ENCODE measurements at places on chromosomes 4 and X.

- no peak for DNase-seq
Measured at GRCh38 chr4:158356301-158356700, 146.0 kb downstream of the TMEM144 start.

DNA sequence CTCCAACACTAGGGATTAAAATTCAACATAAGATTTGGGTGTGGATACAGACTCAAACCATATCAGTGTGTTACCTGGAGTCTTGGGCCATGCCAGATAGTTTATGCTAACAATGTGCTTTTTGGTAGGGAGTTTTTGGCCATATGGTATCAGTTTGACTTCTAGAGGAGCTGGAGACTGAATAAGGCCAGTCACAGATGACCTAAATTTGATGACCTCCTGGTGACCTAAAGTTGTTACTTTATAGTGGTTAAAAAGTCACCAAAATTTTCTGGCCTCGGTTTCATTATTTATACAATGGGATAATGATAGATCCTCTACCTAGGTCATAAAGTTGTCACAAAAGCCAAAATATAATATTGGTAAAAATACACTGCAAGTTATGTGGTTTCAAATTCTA is 877.1 kb downstream of the RAPGEF2 start:
- no peak for DNase-seq

GRCh38 chrX:72621625-72622485 is 49.2 kb upstream of the HDAC8 start:
- no peak for DNase-seq

GRCh38 chr4:8770518-8771257 is 101.0 kb downstream of the HMX1 start:
- no peak for DNase-seq

DNA sequence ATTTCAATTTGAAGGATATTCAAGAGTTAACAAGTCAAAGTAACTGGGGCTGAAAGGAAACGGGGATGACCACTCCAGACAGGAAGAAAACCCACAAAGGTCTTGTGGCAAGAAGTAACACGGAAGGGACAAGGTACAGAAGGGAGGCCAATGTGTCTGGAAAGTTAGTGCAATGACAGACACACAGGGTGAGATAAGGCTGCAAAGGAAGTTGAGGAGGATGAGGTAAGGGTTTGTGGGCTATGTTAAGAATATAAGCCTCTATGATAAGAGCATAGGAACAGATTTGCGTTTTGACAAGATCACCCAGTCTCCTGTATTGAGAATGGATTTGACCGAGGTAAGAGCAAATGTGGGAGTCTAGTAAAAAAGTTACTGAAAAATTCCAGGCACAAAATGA is 21.9 kb upstream of the EMCN start:
- DNase-seq: no peak

DNA sequence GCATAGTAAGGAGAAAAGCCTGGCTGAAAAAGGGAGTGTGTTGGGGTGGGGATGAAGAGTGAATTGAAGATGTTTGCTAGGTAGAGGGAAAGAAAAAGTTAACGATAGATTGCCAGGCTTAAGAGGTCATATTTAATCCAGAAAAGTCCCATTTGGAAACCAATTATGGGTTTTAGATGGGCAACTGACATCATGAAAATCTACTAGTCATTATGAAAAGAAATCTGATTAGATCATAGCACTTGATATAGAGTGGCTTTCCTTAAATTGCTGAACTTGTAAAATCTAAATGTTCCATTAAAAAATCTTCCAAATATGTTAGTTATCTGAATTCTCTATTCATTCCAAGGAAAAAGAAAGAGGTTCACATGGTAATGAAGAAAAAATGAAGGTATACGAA is 37.5 kb upstream of the IL21 start:
- no peak for DNase-seq

GRCh38 chr4:24664956-24665355 is 80.6 kb upstream of the DHX15 start:
- no peak for DNase-seq

DNA sequence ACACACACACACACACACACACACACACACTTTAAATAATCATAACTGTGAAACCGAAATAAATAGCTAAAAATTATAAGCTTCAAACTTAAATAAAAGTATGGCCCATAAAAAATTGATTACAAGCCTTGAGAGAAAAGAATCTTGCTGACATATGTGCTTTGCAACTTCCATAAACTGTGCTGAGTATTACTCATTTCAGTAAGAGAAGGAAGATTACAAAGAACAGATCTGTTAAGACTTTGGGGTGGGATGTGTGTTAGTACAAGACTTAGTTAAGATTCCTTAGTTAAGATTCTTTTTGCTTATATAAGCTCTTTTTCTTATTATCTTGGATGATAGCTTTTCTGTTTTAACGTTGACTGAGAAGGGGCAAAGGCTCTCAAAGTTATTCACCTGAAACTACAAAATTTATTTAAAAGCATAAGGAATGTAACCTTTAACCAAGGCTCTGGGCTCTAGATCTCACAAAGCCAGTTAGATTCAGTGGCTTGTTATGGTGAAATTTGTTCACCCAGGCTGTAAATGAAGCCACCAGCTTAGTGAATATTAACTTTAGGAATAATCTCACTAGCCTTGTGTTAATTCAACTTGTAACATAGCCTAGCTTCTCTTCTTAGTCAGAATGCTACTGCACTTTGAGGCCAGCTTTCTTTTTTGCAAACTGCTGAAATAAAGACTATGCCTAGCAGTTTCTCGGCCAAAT is 58.2 kb downstream of the ARSJ start:
- no peak for DNase-seq

DNA sequence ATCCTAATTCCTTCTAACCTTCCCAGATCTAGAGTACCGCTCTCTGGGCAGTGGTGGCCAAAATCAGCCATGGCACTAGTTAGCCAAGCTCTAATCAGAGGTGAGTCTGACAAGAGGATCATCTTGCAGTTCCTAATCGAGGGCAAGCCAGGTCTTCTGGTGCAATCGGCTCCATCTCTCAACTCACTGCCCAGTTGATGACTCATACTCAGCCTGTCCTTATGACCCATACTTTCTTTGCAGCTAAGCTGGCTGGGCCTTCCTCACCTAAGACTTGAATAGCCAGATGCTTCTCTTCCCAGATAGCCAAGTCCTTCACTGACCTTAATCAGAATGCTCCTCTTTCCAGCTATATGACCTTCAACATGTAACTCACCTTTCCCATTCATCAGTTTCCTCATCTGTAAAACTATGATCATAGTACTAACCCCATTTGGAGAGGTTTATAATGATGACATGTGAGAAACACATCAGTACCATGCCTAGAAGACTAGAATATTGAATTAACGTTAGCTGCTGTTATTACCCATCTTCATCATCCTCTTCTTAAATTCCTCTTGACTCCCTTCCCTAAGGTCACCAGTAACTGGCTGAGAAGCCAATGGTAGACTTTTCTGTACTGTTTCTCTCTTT is 57.1 kb downstream of the RELL1 start:
- DNase-seq: no peak

GRCh38 chrX:14013054-14013453 is 16.6 kb downstream of the GEMIN8 start:
- no peak for DNase-seq

- DNase-seq: peak; percentile 50
Measured at GRCh38 chrX:135974279-135974856, 580 bp upstream of the MMGT1 start.

- DNase-seq: no peak
Measured at GRCh38 chr4:126800575-126801141, 832.1 kb upstream of the INTU start.

GRCh38 chrX:40278340-40279090 is 180.8 kb upstream of the BCOR start:
- DNase-seq: no peak

GRCh38 chr4:63663870-63664269 is 745.4 kb downstream of the TECRL start:
- no peak for DNase-seq

DNA sequence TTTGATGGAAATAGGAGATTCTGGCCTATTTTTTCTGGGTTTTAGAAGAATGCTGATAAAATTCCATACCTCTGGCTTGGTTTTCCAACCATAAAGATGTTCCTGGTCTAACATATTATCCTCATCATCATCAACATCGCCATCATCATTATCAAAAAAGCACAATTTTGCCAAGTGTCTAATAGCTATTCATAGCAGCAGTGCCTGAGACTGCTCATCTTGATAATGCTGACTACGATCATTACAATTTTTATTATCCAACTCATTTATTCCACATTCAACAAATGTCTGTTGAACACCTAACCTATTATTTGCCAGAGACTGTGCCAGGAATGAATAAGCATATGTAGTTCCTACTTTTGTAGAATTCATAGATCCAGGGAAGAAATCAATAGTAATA is 303.5 kb upstream of the GATB start:
- no peak for DNase-seq

- no peak for DNase-seq
Measured at GRCh38 chr4:10746371-10747171, 62.0 kb upstream of the CLNK start.

- no peak for DNase-seq
Measured at GRCh38 chrX:103734125-103734760, 23.5 kb downstream of the TMEM31 start.

DNA sequence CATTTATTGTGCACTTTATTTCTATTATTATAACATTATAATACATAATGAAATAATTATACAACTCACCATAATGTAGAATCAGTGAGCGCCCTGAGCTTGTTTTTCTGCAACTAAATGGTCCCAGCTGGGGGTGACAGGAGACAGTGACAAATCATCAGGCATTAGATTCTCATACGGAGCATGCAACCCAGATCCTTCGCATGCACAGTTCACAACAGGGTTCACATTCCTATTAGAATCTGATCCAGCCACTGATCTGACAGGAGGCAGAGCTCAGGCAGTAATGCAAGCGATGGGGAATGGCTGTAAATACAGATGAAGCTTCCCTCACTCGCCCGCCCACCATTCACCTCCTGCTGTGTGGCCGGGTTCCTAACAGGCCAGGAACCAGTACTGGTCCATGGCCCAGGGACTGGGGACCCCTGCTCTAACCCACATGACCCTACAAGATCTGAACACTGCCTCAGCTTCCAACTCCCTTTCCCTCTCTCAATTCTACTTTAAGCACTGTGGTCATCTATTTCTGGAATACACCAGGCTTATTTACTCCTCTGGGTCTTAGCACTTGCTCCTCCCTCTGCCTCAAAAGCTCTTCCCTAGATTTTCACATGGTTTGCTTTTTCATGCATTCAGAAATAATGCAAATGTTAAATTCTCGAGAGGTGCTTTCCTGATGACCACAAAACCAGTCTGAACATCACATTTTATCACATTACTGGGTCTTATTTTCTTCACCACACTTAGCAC is 166.8 kb upstream of the HCCS start:
- DNase-seq: no peak

DNA sequence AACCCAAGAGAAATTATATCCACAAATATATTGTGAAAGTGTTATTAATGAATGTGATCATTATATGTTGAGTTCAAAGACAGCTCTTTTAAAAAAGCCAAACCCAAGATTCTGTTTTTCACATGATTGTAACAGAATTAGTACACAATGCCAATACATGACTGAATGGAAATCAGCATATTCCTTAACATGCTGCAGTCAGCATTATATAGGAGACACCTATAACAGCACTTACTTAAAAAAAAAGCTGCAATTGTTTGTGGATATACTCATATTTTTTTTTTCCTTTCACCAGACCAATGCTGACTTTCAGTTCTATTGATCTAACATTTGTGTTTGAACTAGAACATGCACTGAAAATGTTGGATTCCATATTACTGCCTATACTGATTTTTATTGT is 165.2 kb downstream of the CCSER1 start:
- no peak for DNase-seq

DNA sequence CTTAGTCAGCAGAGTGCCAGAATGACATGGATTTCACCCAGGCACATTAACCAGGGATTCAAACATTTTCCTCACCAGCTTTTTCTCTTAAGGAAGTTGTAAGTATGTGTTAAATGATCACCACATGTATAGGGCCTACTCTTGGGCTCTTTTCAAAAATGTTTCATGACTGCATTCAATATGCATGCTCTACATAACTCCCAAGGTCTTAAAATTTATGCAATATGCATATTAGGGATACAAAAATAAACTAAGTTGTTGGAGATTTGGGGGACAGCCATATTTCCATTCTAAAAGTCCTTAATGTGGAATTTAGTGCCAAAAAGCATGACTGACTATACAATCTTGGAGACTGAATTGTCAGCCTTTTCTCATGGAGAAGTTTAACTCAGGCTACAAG is 25.0 kb upstream of the TRPC5OS start:
- no peak for DNase-seq

DNA sequence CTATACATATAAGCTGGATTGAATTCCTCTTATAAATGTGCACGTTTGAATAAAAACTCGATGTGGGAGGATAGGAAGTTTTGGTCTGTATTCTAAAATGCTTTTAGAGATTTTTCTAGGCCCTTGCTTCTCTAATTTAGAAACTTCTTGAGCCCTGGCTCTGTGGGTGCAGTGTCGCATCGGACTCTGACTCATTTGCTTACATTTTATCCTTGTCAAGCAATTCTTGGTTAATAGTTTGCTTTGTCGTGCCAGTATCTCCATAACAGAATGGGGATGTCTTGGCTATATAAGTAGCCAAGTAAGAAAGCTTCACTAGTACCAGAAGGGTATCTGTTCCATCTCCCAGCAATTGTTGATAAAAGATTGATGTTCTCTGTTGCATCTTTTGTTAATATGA is 10.7 kb downstream of the SGMS2 start:
- DNase-seq: no peak

DNA sequence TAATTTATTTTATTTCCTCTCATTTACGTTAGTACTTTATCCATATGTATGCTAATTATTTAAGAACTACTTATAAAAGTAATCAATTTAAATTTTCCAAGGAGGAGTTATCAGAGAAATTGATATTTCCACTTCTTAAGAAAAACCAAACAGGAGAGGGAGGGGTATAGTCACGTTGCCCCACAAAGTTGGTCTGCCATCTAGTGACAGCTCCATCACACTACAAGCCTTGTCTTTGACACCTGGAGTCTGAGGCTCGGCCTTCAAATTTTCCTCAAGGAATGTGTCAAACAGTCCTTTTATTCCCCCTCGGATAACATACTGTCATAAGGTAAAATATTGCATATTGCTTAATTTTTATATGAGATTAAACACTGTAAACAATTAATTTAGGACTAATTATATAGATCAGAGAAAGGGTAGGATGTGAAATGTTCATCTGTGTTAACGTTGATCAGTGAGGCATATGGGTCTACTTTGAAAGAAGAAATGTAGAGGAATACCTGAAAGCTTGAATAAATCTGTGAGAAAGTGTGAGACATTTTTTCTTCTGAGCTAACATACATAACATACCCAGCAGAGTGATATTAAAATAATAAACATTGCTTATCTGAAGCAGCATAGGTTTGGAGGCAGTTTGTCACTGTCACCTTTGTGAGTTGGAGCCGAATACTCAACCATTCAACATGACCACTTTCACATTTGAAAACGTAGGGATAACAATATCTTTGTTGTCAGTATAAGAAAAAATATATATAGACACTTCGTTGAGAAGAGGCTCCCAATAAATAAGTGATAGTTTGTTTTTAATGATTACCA is 114.4 kb downstream of the GLRA3 start:
- no peak for DNase-seq
